ENCODE measurements at places on chromosomes 7 and 10.
A peak's percentile ranks its signal among the peaks of the same experiment; 100 is the strongest.

GRCh38 chr7:78224923-78225322 lies 426.4 kb downstream of the PHTF2 start:
- ATAC-seq: no peak

DNA sequence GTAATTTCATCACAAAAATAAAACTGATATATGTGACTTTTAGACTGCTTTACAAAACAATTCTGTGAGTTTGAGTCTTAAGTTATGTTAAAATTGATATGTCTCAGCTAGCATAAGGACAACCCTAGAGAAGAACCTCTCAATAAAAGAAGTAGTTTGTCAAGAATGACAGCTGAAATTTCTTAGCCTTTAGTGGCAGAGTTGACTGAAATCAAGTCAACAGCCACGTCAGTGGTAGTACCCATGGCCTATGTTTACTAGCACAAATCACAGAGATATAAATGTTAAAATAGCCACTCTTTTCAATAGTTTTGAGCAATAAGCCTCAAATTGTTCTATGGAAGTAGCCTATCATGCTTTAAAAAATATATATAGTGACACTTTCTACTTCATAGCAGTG lies 138.9 kb upstream of the FERD3L start:
- ATAC-seq: no peak

DNA sequence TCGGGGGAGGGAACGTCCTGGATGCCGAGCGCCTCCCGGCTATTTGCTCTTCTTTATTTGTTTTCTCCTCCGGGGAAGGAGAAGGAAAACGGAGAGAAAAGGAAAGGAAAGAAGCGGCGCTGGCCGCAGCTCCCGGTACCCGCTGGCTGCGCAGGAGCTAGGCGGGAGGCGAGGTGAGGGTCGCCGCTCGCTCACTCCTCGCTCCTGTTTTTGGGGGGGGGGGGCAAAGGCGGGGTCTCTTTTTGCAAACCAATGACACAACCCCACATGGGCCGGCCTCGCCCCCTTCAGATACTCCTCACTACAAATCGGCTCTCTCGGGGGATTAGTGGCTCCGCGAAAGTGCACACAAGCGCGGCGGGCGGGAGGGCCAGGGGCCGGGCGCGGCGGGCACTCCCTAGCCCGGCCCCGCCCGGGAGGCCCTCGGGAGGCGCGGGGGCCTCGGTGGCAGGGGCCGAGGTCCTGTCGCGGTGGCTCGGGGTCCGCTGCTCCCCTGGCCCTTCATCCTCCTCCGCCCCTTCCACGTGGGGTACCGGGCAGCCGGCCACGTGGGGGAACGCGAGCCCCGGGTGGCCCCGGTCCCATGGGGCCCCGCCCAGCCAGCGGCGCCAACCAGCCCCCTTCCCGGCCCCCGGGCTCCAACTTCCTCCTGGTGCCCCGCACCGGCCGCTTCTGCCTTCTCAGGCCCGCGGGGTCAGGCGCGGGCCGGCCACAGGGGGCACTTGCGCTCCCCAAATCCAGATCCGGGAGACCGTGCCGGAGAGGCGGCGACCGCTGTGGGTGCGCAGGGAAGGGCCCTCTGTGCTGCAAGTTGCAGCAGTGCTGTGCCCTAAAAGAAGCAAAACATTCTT lies 718 bp upstream of the CTBP2 start:
- peak; percentile 82 for ATAC-seq

DNA sequence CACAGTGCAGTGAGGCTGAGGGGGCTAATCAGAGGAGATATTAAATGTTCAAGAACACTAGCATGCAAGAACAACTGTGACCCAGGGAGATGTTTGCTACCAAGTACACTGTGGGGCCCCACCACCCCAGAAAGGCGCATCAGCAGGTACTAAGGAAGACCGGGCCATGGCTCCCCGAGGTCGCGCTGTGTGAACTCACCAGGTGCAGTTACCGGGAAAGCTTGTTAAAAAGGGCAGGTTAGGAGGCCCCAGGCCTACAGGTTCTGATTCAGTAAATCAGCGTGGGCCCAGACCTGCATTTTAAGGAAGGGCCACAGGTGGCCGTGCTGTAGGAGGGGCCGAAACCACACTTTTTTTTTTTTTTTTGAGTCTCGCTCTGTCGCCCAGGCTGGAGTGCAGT lies 54.6 kb downstream of the TMEM209 start:
- ATAC-seq: no peak

- ATAC-seq: no peak
These were observed 99.1 kb downstream of the SAMD9 start for GRCh38 chr7:93018716-93019115.

GRCh38 chr10:120735773-120736371 lies 115.3 kb upstream of the WDR11 start:
- no peak for ATAC-seq

DNA sequence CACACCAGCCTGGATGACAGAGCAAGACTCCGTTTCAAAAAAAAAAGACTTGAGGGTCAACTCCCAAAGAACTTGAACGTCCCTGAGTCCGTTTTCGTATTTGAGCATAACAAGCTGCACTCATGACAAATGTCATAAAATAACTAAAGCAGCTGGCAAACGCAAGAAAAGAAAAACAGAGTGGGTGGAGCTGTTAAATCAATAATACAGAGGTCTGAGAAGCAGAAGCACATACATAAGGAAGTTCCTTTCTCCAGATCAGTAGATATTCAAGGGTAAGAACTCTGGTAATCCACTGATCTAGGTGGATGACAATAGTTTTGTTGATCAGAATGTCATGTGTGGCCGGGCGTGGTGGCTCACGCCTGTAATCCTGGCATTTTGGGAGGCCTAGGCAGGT lies 150.1 kb downstream of the FAM107B start:
- ATAC-seq: no peak
